Activated B cell treated with CpG ODN at 0.5 μM for 24 hours (primary cell): ENCODE measurements at places on chromosomes 6 and 20. TPM values are rescaled to one million over a fixed set of nuclear protein-coding genes. Genes with fewer than 3 reads are reported as not detected.
A peak's percentile ranks its signal among the peaks of the same experiment; 100 is the strongest.

DNA sequence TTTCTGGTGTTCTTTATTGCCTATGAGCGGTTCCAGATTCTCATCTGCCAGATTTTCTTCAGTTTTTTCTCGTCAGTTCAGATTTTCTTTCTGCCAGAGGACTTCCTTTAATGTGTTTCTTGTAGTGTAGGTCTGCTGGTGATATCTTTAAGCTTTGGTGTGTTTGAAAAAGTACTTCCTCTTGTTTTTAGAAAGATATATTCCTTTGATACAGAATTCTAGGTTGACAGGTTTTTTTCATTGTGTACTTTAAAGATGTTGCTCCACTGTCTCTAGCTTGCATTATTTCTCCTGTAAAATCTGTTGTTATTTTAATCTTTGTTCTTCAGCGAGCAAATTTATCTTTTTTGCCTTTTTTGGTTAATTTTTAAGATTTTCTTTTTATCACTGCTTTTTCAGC, 36.9 kb downstream of the ASXL1 start:
- H3K27ac ChIP-seq, result peak overlapping the region; percentile 8
- no peaks in the 10 kb centered on the region for H3K27me3 ChIP-seq
- H3K4me1 ChIP-seq, result peaks cover 23% of the 10 kb centered on the region
- H3K4me3 ChIP-seq, result no peak overlapping the region
- DNase-seq, result no peak

GRCh38 chr6:117515326-117515725, 32.9 kb downstream of the DCBLD1 start:
- no peak overlapping the region for H3K4me3 ChIP-seq
- H3K36me3 ChIP-seq, result no peaks in the 10 kb centered on the region
- H3K27ac ChIP-seq, result no peak overlapping the region

GRCh38 chr6:45445364-45445748, 67.6 kb upstream of the SUPT3H start:
- H3K4me3 ChIP-seq, result no peak overlapping the region
- H3K27ac ChIP-seq, result no peak overlapping the region
- no peaks in the 10 kb centered on the region for H3K36me3 ChIP-seq
- H3K27me3 ChIP-seq, result peaks cover 4% of the 10 kb centered on the region

DNA sequence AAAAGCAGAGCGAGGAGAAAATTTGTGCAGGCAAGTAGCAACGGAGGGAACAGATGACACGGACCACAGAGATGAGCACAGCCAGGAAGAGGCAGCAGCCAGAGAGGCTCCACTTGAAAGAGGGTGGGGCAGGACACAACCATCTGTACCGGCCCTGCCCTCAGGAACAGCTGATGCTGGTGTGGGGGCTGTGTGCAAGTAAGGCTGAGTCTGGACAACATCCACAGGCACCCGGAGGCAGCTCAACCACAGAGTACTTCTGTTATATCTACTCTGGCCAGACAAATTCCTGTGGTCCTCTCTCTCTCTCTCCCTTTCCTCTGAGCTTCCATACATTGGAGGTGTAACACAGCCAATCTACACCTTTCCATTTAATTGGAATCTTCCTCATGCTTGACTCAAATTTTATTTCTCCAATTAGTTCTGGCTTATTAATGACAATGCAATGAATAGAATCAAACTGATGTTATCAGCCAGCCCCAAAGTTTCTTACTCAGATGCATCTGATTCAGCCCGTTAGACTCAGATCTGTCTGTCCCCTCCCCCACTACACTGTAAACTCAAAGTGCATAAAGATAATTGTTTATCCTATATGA, 24.9 kb downstream of the KIF13A start:
- peaks cover 4% of the 10 kb centered on the region for H3K4me1 ChIP-seq
- peaks cover 2% of the 10 kb centered on the region for H3K27me3 ChIP-seq
- H3K27ac ChIP-seq, result no peak overlapping the region
- H3K4me3 ChIP-seq, result no peak overlapping the region

The GRM1 gene
- not detected in 2 replicates for total RNA-seq

The GPX5 gene
- total RNA-seq, result not detected in 2 replicates
